ENCODE measurements at places on chromosomes 13 and 19.

DNA sequence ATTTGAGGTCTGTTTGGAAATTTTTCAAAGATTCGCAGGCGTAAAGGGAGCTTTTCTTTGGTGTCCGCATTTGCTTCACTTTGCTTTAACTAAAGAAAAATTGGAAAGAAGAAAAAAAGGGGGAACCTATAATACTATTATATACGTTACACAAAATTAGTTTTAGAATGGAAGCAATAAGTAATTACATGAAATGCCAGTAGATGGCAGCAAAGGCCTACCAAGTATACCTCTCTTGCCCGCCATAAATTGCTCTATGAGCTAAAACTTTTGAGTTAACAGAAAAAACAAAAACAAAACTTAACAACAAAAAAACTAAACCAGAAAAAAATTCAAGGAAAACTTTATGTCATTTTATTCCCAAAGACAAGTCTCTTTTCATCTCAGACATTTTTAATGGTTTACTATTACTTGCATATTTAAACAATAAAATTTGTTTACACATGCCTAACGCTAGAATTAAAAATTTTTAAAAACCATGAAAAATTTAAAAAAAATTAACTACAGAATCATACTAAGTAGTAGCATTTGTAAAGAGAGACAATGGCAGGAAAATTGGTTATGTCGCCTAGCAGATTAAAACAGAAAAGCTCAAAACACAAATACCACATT, 271.4 kb downstream of the NALCN start:
- peak; percentile 58 for DNase-seq

- DNase-seq = no peak
Measured at GRCh38 chr13:55517312-55517711, 1623.4 kb upstream of the PRR20A start.

GRCh38 chr13:27409013-27409412, 15.4 kb upstream of the GTF3A start:
- DNase-seq = no peak

DNA sequence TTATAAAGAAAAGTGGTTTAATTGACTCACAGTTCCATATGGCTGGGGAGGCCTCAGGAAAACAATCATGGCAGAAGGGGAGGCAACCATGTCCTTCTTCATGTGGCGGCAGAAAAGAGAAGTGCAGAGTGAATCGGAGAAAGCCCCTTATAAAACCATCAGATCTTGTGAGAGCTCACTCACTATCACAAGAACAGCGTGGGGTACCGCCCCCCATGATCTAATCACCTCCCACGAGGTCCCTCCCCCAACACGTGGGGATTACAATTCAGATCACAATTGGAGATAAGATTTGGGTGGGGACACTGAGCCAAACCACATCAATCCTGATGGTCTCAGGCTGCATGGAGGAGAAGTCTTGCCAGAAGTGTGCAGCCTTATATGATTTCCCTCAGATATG, 26.0 kb downstream of the TM9SF2 start:
- no peak for DNase-seq

GRCh38 chr19:34246340-34246739, 8.0 kb upstream of the GARRE1 start:
- no peak for DNase-seq

GRCh38 chr13:91292630-91293221, 54.8 kb upstream of the MIR17HG start:
- DNase-seq = peak; percentile 33

DNA sequence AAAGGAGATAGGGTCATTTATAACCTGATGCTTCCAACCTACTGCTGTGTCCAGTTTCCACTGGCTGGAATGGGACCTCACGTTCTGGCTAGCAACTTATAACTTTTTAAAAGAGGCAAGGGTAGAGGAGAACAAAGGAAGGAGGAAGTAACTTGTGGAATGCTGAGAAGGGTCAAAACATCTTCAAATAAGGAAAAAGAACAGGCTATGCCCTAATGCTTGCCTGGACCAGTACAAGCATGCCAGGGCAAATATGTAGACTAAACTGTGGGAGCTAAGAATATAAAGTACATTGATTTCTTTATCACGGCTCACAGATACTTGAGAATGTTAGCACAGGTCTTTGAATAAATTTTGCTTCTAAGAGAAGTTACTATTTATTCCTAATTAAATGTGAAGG, 1.5 kb upstream of the ZNF561 start:
- DNase-seq = no peak

DNA sequence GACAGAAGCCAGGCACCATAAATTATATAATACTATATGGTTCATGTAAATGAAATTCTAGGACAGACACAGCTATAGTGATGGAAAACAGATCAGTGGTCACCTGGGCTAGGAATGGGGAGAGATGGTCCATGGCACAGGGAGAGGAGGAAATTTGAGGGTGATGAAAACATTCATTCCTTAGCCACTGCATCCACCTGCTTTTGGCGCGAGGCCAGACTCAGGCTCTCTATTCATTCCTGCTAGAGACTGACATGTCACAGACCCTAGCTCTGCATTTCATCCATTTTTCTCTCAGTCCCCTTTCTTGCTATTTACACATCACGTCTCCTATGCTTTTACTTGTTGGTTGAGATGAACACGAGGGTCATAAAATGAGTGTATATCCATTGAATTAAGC, 628.3 kb upstream of the SLC10A2 start:
- DNase-seq = no peak

- DNase-seq = no peak
Measured at GRCh38 chr19:38616265-38616664, 1.5 kb downstream of the MAP4K1 start.

GRCh38 chr19:3003046-3003445, 25.7 kb downstream of the TLE6 start:
- DNase-seq = no peak

- DNase-seq = no peak
Measured at GRCh38 chr19:40453151-40453735, 9.1 kb upstream of the SERTAD3 start.

DNA sequence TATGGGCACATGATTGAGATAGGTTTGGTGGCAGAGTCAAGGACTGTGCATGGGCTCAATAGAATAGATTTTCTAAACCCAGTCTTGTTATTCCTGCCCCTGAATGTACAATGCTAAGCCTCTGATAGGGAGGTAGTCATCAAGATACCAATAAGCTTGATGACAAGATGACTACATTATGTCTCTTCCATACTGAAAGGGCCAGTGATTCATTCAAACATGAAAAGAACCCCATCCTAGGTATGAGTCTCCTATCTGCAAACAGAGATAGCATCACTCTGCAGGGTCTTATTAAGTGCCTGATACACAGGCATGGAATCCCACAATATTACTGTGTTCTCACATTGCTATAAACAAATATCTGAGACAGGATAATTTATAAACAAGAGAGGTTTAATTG, 40.3 kb upstream of the UFM1 start:
- DNase-seq = no peak

DNA sequence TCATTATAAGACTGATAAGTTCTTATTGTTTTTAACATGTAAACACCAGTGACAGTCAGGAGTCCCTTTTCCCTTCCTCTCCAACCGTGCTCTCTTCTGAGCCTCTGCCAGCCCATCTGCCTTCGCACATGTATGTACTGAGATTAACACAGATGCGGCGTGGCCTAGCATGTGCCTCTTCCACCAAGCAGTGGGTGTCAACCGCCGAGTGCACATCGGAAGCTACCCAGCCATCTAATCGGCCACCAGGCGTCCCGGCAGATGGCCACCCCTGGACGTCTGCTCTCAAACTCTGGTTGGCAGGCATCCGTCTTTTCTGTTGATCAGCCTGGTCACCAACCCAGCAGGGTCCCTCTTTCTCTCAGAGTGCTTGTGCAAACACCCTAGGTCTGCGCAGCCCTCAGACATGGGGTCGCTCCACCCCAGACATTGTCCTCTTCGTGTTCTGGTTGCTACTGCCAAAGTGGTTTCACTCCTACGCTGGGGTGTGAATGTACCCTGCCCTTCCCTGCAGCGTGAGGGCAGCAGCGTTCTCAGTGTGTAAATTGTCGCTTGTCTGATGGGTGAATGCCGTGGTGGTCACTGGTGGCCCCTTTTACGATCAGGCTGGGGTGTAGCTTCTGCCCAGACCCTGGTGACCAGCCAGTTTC, 57.7 kb upstream of the LDLR start:
- DNase-seq = peak; percentile 39

DNA sequence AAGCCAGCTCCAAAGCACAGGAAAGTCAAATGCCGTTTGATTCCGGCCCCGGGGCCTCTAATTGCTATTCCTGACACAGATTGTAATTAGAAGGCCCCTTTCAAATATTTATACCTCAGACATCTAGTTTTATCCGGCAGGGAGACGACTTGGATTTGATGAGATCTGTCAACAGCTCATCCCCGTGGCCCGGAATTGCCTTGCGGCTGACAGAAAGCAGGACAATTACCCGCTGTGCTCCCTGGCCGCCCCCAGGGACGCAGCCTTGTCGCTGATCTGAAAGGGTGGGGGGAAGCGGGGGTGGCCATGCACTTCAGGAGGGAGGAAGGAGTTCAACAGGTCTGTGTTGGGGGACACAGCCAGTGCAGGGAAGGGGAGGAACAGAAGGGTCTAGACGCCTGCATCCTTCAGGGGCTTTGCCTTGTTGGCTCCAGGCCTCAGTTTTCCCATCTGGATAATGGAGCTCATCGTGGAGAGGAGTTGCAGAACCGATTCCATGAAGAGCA, 1.8 kb upstream of the SHD start:
- no peak for DNase-seq

DNA sequence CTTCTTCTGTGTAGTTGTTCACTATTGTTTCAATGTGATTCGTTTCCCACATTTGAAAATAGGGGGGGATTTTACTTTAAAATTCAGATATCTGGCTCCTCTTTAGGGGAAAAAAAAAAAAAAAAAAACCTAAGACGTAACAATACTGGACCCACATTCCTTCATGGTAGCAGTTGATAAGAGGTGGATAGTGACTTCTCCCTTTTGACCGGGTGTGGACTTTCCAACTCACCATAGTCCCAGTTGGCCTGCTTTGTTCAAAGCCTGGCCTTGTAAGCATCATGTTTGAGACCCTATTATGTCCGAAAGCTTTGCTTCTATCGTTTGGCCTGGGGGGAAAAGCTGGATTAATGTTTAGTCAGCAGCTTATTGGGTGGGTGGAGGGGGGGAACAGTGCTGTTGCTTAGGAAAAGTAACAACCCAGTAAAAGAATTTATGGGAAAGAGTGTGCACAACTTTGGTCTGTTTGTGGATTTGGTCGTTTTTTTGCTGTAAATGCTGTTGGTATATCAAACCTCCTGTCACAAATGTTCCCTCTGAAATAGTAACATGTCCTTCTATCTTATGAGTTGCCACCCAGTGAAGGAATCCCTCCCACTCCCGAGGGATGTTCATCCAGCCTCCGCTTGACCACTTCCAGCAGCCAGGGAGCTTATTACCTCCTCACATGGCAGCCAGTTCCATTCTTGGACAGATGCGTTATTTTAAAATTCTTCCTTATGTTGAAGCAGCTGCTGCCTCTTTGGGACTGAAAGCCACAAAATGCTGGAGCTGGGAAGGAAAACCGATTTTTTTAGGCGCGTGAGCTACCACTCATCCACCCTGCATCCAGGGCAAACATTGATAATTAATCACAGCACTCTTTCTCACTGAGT, 10.4 kb downstream of the SAMD4B start:
- DNase-seq = no peak

DNA sequence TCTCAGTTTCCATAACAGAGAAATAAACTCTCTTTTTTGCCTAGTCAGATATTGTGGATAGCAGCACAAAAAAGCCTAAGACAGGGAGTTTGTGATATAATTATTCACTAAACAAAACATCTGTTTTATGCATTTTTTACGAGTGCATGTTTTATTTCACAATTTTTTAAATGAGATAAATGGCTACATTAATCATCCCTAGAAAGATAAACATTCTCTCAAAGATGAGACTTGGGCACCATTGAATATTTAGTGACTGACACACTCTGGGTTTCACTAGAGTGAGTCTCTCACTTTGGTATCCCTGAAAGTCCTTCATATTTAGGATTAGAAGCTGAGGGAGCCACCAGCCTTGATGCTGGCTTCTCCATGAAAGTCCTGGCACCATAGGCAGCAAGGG, 74.3 kb upstream of the LRCH1 start:
- no peak for DNase-seq

- no peak for DNase-seq
Measured at GRCh38 chr13:33057019-33057780, 41.0 kb downstream of the KL start.

DNA sequence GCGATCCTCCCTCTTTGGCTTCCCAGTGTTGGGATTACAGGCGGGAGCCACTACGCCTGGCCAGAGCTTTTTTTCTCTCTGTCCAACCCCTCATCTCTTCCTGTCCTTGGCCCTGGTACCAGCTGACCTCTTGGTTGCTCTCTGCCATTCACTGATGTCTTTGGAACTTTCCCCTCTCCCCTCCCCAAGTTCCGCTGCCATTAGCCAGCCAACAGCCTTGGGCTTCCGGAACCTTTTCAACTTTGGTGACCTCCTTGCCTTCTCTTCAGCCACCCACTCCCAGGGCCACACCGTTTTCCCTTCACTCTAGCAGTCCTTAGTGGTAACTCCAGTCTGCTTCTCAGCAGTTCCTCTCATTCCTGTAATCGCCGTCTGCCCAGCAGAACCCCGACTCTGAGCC, 4.3 kb downstream of the WTIP start:
- DNase-seq = no peak

DNA sequence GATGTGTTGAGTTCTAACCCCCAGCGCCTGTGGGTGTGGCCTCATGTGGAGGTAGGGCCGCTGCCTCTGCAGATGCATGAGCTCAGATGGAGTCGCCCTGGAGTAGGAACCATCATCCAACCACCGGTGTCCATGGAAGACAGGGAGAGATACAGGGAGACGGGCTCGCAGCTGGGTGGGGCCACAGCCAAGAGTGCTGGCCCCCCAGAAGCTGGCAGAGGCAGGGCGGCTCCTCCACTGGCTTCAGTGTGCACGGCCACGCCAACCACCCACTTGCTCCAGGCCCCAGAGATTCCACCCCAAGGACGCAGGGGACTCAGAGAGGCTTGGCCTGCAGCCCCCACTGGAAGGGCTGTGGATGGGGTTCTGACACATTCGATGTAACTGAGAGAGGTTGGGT, 5.4 kb upstream of the MCF2L start:
- no peak for DNase-seq

DNA sequence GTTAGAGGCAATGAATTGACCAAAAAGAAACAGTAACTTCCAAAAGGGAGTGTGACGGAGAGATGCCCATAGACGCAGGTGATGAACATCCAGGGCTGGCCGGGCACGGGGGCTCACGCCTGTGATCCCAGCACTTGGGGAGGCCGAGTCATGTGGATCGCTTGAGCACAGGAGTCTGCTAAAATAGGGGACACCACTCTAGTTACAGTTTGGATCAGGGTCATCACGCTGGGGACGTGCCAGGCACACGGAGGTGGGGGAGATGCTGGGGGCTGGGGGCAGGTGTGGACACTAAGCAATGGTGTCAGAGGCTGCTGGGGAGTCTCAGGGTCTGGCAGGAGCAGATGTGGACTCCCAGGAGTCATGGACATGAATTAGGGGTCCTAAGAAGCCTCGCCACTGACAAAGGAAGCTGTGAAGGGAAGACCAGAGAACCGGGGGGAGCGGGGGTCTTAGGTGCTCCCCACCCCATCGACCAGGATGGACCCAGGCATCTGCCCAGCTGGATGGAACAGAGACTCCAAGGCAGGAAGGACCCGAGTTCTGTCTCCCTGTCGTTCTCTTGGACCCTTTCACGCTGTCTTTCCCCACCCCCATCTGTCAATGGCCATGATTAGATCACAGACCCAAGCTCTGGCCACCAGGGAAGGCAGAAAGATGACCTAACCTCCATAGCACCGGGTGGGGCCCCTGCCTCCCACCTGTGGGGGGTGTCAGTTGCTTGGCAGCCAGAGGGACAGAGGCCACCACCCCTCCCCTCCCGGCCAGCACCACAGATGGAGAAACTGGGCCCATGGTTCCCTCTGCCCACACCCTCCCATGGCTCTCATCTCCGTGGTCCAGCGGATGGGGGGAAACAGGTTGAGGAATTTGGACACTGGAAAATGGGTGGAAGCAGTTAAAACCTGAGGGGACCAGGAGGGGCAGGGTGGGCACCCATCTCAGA, 19.6 kb downstream of the CCDC8 start:
- DNase-seq = no peak
